ENCODE measurements at places on chromosomes 5 and 9. TPM values are rescaled to one million over a fixed set of nuclear protein-coding genes. Genes with fewer than 3 reads are reported as not detected.

The PROB1 gene
- total RNA-seq, result 2.3 TPM

The GPX8 gene
- 187 TPM for total RNA-seq

The LCP2 gene
- not detected for total RNA-seq

The LCN10 gene
- total RNA-seq, result not detected

The TAS2R1 gene
- not detected for total RNA-seq

The C5orf34 gene
- 3.7 TPM for total RNA-seq

The OSMR gene
- 33.1 TPM for total RNA-seq

The ASPN gene
- total RNA-seq, result 2.1 TPM

The KCNT1 gene
- not detected for total RNA-seq

The NPM1 gene
- 1,169 TPM for total RNA-seq

The BAAT gene
- total RNA-seq, result not detected

The ARL14EPL gene
- 0.29 TPM for total RNA-seq

The MELK gene
- 33.4 TPM for total RNA-seq

The AGXT2 gene
- total RNA-seq, result not detected

The FBXL7 gene
- 7.3 TPM for total RNA-seq

The CD14 gene
- 0.18 TPM for total RNA-seq

The PGM5 gene
- total RNA-seq, result 0.86 TPM

The OBP2B gene
- not detected for total RNA-seq

The ABO gene
- total RNA-seq, result not detected

The CCDC192 gene
- total RNA-seq, result not detected

The PCDHGC4 gene
- 0.58 TPM for total RNA-seq

The LOX gene
- total RNA-seq, result 87.9 TPM

The SVEP1 gene
- 11.3 TPM for total RNA-seq

The NR5A1 gene
- not detected for total RNA-seq

The NOTCH1 gene
- total RNA-seq, result 14.4 TPM

The SLC6A7 gene
- total RNA-seq, result not detected

The LRRC70 gene
- not detected for total RNA-seq

The RNF14 gene
- 57.9 TPM for total RNA-seq

The KIF3A gene
- total RNA-seq, result 4.9 TPM

The PCDHB7 gene
- under 0.01 TPM for total RNA-seq

The FBXL17 gene
- 8.9 TPM for total RNA-seq

The CACFD1 gene
- 6.9 TPM for total RNA-seq

The HSD17B3 gene
- not detected for total RNA-seq

The CDX1 gene
- total RNA-seq, result not detected

The CCNI2 gene
- total RNA-seq, result not detected

The FSTL4 gene
- not detected for total RNA-seq

The PRUNE2 gene
- total RNA-seq, result 17.0 TPM

The PTPN3 gene
- total RNA-seq, result 0.29 TPM

The DNLZ gene
- 49.3 TPM for total RNA-seq

The GGTA1 gene
- total RNA-seq, result not detected

The OR1J2 gene
- total RNA-seq, result not detected

The MYOT gene
- not detected for total RNA-seq
